ENCODE measurements at places on chromosomes 12 and 14.

DNA sequence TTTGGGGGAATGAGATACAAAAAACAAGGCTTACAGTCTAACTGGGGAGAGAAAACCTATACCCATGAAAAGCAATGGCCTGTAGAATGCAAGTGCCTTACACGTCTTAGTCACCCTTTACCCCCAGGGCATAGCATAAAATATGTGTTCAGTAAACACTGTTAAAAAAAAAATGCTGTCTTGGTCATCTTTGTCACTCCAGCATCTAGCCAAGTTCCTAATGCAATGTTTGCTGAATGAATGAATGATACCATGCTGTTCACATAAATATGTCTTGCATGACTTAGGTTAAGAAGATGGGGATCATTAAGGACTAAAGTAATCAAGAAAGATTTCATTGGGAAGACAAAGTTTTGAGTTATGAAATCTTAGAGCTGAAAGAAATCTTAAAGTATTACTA lies 38.5 kb downstream of the PPP2R5E start:
- no peak for DNase-seq

GRCh38 chr12:76746516-76746915 lies 17.4 kb upstream of the ZDHHC17 start:
- no peak for DNase-seq

DNA sequence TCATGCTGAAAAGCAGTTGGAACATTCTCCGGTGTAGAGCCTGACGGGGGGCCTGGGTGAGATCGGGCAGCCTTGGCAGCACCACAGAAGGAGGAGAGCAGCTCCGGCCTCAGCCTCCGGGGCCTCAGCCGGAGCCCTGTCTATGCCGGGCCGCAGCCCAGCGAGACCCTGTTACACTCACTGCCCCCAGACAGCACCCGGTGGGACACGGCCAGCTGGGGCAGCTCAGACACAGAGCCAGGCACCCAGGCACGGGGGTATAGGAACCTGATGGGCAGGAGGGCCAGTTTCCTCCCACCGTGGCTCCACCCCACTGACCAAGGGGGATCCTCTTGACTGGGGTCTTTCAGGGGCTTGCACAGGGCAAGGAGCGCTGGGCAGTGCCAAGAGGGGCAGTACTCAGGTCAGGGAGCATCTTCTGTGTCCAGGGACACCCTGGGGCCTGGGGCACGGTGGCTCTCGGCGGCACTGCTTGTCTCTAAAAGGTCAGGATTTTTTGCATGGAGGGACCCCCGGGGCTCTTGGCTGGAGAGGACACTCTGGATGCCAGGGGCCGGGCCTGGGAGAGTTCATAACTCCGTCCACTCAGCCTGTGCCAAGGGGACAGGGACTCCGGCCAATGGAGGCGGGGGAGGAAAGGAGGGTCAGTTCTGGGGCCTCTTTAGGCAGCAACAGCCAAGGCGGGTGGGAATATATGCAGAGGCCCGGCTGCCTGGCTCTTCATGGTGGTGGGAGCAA lies 9.4 kb downstream of the INF2 start:
- DNase-seq: no peak

GRCh38 chr14:31746326-31746725 lies 185.1 kb downstream of the NUBPL start:
- DNase-seq: no peak

DNA sequence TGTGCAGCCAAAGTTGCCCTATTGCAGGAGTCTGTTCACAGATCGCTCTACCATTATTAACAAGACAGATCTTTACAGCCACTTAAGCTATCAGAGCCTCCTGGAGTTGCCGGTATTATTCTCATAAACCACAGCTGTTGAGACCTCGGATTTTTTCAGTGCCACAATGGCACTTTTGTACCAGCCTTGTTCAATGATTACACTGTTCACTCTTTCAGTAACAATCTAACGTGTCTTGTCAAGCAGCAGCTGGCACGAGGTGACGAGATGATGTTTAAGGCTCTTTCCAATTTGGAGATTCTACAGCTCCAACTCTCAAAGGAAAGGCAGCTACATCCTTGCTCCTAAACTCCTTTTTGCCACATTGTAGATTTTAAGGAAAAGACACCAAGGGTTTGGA lies 30.7 kb downstream of the LRIG3 start:
- DNase-seq: no peak

GRCh38 chr12:124527861-124528561 lies 39.4 kb downstream of the NCOR2 start:
- no peak for DNase-seq

- DNase-seq: peak; percentile 47
These were observed 391.8 kb upstream of the PRICKLE1 start for GRCh38 chr12:42981379-42981778.

DNA sequence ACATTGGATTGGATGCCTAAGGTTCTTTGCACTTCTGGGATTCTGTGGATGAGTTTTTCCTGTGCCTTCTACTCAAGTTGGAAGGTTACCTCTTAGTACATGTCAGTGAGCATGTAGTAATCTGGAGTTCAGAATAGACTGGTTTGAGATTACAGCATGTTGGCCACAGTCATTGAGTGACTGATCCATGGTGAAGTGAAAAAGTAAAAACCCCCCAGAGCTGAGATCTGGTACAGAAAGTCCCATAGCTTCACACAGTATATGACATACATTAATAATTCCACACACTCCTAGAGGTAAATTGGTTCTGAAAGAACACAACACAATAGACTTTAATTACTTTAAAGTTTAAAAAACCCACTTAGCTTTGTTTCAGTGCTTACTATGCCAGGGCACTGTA lies 11.9 kb upstream of the CCND2 start:
- DNase-seq: no peak

DNA sequence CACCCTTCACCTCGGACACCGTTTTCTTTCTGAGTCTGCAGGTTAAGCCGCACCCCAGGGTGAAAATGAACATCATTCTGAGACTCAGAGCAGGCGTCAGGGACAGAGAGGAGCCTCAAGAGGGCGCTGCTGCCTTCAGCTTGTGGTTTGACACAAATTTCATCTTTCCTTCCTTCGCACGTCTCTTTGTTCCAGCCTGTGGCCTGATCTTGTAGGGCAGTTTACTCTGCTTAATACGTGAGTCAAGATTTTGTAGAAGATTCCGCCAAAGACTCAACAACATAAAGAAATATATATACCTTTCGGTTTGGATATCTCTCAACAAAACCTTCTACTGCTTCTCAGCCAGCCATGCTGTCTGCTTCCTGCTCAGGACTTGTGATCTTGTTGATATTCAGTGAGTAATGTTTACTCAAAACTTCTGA lies 329.3 kb upstream of the OR4E1 start:
- DNase-seq: no peak

DNA sequence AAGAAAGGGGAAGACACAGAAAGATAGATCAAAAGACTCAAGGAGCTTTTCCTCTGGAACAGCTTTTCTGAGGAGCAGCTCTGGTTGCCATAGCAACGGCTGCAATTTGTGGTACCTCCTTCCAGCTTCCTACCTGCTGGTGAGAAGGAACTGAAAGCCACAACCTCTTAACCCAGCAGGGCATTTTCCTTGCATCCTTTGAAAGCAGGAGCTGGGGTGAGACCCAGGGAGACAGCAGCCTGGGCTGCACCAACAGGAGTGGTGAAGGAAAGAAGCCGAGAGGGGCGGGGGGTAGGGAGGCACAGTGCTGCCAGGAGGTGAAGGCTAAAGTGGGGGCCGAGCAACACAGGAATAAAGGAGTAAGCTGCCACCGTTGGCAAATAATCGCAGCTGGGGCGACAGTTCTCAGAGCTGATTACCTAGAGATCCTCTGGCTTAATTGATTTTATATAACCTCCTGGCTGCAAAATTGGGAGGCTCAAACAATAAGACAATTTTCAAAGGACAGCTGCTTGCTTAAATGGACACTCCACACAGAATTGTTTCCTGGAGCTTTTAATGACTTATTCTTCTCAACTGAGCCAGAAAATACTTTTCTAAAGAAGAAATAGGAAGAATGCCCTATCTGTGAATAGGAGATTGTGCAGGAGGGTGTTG lies 129.4 kb downstream of the RPAP3 start:
- DNase-seq: no peak

DNA sequence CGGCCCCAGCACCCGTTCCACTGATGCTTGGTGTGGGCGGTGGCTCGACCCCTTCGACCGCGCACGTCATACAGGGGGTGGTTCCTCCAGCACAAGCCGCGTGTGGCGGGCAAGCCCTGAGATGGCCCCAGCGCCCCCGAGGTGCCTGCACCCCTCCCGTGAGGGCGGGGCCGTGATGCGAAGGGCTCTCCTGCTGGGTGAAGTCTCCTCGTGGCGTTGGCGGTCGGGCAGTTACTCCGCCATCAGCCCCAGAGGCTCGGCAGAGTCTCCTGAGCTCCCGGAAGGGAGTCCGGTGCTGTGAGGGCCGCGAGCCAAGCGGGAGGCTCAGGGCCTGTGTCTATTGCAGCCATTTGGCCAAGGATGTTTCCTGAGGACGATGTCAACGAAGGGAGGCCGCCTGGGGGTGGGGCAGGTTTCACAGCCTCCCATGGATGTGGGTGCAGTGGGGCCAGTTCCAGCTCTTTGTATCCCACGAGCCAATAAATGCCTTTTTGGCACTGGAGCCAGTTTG lies 78.1 kb upstream of the GALNT9 start:
- DNase-seq: no peak

- no peak for DNase-seq
These were observed 70.2 kb downstream of the BAZ1A start for GRCh38 chr14:34804933-34805332.

GRCh38 chr12:128191380-128191779 lies 75.6 kb upstream of the TMEM132C start:
- DNase-seq: no peak

GRCh38 chr14:100011628-100012325 lies 53.4 kb upstream of the EVL start:
- no peak for DNase-seq

DNA sequence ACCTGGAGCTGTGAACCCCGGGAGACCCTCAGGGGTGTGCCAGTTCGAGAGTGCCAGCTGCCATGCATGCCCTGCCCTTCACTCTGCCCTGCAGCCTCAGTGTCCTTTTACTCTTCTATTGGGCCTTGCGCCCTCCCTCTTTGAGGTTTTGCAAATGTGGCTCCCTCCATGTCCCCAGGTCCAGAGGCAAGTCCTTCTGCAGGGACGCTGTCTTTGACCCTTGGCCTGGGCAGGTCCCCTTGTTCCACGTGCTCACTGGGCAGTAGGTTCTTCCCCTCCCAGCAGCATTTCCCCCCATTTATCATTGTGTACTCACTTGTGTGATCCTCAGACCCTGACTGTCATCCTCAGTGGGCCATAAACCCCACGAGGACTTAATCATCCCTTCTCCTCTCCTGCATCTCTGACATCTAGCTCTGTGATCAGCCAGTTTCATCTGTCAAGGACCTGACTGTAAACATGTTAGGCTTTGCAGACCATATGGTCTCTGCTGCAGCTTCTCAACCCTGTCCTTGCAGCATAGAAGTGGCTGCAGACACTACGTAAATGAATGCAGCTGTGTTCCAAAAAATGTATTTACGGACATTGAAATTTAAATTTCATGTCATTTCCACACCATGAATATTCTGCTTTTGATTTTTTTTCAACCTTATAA lies 36.6 kb downstream of the TSPAN9 start:
- no peak for DNase-seq

GRCh38 chr12:48758186-48758585 lies 30.7 kb downstream of the ADCY6 start:
- DNase-seq: no peak

- DNase-seq: no peak
These were observed 14.0 kb upstream of the PEX5 start for GRCh38 chr12:7175493-7175892.

GRCh38 chr14:26765768-26766520 lies 168.1 kb upstream of the NOVA1 start:
- no peak for DNase-seq
